ENCODE measurements at places on chromosomes 1 and 21. TPM values are rescaled to one million over a fixed set of nuclear protein-coding genes. Genes with fewer than 3 reads are reported as not detected.

GRCh38 chr1:87956072-87956471 is 627.4 kb downstream of the LMO4 start:
- no peak for DNase-seq

DNA sequence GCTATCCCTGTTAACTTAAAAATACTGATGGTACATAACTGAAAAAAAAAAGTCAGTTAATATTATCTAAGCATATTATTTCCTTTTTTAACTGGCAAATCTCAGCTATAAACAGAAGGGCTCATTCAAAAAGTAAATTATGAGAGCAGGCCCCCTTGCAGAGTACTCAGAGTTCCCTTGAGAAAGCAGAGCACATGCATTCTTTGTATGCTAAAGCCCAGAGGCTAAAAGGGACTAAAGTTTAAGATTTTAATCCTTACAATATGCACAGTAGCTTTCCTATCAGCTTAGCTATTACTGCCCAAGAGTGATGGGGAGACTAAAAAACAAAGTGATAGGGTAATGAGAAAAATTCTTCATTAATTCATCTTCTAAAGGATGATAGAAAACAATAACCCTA is 18.5 kb downstream of the SLC16A1 start:
- no peak for DNase-seq

DNA sequence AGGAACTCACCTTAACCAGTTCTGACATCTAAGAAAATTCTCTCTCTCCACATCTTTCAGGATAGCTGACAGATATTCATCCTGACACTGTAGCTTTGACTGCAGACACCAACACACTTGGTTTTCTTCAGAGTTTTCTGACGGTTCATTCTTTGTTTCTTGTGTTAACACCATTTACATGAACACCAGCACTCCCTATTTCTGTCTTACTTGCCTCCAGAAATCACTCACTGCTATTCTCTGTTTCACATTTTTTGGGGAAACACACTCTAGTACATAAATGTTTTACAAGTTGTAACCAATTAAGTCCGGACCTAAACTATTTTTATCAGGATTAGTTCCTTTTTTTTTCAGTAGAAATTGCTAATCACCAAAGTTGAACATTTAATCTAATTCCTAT is 15.4 kb downstream of the FLVCR1 start:
- no peak for DNase-seq

DNA sequence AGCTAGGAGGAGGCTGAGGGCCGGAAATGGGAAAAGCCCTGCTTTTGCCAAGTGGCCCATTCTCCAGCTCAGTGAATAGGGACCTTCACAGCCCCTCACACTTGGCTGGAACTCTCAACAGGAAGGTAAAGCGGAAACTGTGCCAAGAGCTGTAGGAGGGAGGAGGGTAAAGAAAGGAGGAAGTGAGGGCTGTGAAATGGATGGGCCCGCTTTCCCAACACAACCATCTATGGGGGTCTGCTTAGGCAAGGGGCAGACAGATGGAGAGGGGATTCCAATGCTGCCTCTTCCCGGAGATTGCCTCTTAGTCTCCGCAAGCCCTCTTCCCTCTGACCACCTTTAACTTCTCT is 5.2 kb downstream of the INKA2 start:
- DNase-seq: no peak

- DNase-seq: peak; percentile 24
These were observed 10.6 kb upstream of the LRRC39 start for GRCh38 chr1:100188617-100189016.

- DNase-seq: no peak
These were observed 1256.0 kb downstream of the AMY1C start for GRCh38 chr1:105005594-105006195.

DNA sequence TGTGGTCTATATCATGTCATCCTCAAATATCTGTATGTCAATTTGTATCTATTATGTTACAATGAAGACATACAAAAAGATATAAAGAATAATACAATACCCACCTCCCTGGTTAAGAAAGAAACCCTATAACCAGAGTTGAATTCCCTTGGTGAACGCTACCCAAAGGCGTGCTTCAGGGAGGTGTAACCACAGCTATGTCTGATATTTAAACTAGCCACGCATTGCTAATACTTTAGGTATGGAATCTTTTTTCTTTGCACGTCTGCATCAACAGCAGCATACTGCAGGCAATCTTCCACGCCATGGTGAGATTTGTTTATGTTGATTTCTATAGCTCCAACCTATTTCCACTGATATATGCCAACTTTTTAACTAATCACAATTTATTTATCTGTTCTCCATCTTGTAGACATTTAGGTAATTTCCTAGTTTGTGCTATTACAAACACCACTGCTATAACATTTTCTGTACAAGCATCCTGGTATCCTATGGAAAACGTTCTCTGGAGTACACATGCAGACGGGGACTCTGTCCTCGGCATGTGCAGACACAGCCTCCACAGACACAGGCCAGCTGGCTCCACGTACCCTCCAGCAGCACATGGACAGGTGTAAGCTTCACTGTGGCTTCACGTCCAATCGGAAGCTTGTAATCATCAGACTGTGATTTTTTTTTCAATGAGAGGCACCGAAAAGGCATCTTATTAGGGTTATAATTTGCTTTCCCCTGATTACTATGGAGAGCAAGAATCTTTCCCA is 58.5 kb downstream of the HSF2BP start:
- no peak for DNase-seq

- no peak for DNase-seq
These were observed 9.3 kb upstream of the DCAF6 start for GRCh38 chr1:167927046-167927754.

GRCh38 chr1:56992318-56993125 is 26.7 kb upstream of the C8B start:
- DNase-seq: no peak

DNA sequence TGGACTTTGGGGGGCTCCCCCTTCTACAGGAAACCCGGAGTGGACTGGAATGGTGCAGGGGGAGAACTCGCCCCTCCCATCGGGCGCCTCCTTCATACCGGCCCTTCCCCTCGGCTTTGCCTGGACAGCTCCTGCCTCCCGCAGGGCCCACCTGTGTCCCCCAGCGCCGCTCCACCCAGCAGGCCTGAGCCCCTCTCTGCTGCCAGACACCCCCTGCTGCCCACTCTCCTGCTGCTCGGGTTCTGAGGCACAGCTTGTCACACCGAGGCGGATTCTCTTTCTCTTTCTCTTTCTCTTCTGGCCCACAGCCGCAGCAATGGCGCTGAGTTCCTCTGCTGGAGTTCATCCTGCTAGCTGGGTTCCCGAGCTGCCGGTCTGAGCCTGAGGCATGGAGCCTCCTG is at the start of gene TNFRSF14:
Gene TNFRSF14 (plus strand): TSS at position 95 of the 401 bp plus-strand sequence. CDS start 294 bp downstream, at position 389.
- peak; percentile 53 for DNase-seq

DNA sequence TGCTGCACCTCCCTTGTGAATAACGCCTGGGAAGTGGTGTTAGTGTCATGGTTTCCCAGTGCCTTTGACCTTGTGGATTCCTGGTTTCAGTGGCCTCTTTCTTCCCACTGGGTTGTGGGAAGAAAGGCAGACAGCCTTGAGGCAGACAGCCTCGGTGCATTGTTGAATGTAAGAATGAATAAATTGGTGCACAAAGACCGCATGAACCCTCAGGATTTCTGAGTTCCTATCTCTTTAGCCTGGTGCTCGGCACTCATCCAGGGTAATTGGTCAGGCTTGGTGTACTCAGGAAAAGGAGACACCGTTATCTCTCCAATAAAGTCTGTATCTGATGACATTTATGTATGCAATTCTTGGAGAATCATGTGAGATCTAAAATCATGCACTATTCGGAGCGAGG is 5.1 kb downstream of the ZNF362 start:
- no peak for DNase-seq

- DNase-seq: no peak
These were observed 3.4 kb downstream of the DDX59 start for GRCh38 chr1:200666309-200666708.

- no peak for DNase-seq
These were observed 23.6 kb downstream of the ZBTB18 start for GRCh38 chr1:244074559-244075171.

DNA sequence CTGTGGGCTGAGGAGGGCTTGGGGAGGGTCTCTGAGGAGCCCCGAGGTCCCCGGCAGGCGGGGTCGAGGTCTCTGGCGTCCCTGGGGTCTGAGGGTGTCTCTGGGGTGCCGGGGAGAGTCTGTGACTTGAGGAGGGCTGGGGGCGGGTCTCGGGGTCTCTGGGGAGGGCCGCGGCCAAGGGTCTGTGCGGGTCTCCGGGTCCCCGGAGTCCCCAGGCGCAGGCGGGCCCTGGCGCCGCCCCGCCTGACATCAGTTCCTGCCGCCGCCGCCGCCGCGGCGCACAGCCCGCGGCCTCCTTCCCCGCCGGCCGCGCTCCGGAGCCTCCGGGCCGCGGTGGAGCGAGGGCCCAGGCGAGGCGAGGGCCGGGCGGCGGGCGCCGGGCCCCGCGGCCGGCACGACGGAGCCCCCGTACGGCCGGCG is at the start of gene PLEKHM2:
Gene PLEKHM2 (plus strand): TSS at position 279 of the 420 bp plus-strand sequence. CDS start 239 bp downstream, outside the sequence.
- peak; percentile 45 for DNase-seq

GRCh38 chr1:223873044-223873443 is 27.3 kb upstream of the TP53BP2 start:
- DNase-seq: no peak

GRCh38 chr21:27681038-27681437 is 714.1 kb upstream of the ADAMTS5 start:
- no peak for DNase-seq

GRCh38 chr1:29876441-29876840 is 640.1 kb downstream of the PTPRU start:
- DNase-seq: no peak

- DNase-seq: no peak
These were observed 33.8 kb downstream of the RSPH1 start for GRCh38 chr21:42461881-42462877.

- DNase-seq: no peak
These were observed 99.1 kb downstream of the PKN2 start for GRCh38 chr1:88783145-88783544.

- no peak for DNase-seq
These were observed 550.9 kb downstream of the USP25 start for GRCh38 chr21:16280686-16281091.

DNA sequence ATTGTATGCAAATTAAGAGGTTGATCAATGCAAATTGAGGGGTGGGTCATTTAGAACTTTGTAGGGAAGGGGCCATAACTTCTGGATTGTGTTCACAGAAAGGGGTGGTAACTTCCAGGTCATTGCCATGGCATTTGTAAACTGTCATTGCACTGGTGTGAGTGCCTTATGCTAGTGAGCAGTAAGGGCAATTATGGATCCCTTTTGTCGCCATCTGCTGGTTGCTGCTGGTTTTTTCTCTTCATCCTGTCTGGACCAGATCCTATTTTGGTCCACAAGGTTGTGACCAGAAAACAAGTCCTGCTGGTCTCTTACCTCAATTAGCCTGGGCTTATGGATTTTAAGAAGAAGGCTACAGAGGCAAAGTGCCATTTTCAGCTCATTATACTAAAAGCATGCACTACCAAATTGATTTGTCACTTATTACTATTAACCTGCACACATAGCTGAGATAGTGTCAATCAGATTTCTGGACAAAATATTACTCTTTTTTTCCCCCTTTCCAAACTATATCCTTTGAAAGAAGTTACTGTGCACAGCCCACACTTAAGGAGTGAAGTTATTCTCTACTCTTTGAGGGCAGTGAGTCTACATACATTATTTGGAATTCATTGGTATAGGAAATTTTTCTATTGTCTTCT is 196.2 kb downstream of the ZC3H11B start:
- DNase-seq: no peak

GRCh38 chr1:68307378-68307787 is 75.1 kb upstream of the WLS start:
- DNase-seq: no peak

DNA sequence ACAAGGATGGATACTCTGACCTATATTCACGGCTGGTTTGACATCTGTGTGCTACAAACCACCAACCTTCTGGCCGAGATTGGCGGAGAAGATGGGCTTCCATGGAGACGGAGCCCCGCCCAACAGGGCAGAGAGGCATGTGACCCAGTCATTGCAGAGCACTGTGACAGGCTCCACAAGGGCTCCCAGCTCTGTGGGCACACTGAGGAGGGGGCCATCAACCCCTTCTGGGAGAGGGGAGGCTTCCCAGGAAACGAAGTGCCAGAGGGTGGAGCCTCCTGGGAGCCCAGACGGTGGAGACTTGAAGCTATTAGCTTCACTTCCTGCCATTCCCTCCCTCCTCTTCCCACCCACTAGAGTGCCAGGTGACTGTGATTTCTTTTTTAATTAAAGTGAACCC is 71.6 kb upstream of the IFFO2 start:
- DNase-seq: no peak

DNA sequence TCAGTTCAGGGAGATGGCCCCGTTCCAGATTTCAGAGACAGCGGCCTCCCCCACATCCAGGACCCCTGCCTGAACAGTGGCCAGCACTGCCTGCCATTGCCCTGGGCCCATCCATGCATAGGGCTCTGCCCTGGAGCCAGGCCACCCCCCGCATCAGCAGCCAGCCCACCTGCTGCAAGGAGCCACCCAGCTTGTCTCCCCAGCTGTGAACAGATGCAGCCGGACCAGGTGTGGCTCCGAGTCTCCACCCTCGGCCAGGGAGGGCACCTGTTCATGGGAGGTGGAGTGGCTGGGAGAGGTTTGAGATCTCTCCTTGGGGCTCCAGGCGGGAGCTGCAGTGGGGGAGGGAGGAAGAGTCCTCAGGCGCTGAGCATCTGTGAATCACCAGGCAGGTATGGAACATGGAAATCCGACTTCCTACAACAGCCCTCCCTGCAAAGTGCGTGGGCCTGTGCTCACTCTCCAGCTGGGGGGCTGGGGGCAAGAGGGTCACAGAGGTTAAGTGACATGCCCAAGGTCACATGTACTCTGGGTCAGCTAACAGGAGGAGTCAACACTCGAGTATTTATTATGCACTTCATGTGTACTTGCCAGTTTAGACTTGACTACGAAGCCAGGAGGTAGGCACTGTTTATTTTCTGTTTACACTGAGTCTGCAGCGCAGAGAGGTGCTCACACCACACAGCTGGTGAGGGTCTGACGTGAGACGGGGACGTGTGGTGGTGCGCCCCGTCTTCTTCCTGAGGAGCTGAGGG is 4.8 kb upstream of the HES5 start:
- DNase-seq: no peak

DNA sequence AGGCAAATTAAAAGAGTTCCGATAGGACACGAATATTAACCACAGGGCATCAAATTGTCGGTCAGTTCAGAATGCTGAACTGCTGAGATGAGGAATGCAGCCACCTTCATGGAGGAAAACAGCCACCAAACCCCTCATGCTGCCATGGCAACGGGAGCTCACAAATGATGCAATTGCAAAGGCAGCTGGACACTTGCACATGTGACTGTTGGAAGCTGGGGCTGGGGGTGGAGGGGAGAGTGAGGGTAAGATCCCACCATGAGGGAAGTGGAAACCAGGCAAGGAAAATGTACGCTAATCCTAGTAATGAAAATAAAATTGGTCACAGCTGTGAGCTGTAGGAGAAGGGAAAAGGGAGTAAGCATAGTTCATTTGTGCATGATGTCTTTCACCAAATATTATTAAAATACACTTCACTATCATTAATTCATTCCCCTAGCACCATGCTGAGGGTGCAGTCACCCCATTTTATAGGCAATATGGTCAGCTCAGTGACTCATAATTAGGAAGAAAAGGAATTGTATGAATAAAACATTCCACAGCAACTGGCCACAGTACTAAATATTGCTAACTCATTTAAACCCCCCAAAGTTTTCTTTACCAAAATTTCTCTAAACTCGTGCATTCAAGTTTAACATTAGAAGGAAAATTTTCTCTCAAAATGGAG is 15.3 kb downstream of the BECN2 start:
- peak; percentile 39 for DNase-seq

Gene STIL
- 6.9 TPM for polyA plus RNA-seq

Gene FAM131C
- polyA plus RNA-seq: 0.24 TPM

Gene OLFML3
- polyA plus RNA-seq: 263 TPM

Gene TCHHL1
- not detected for polyA plus RNA-seq

Gene OR2T2
- polyA plus RNA-seq: not detected

Gene KAZN
- 32.1 TPM for polyA plus RNA-seq

Gene KIF21B
- 13.8 TPM for polyA plus RNA-seq

Gene NOS1AP
- 3.2 TPM for polyA plus RNA-seq

Gene CNTN2
- polyA plus RNA-seq: 0.33 TPM

Gene OR2L3
- polyA plus RNA-seq: not detected

Measured in right lung (tissue), 10 donors.